ENCODE measurements at places on chromosomes 6 and 20.

- DNase-seq, result no peak
Observed at GRCh38 chr20:50729901-50730764, 1.2 kb upstream of the PARD6B start.

DNA sequence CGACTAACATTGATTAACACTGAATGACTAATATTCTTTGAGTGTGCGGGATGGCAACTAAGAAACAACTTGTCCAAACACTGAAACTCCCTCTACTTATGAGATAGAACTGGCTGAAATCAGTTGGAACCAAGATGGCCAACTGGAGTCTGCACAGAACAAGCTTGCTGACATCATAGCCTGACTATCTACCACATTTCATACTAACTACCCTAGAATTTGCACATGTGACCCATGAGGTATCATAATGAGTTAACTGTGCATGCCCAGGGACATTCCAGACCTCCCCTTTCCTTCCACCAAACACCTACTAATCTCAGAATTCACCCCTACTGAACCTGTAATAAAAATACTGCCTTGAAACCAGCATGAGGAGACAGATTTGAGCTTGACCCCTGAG is 43.2 kb downstream of the PHIP start:
- DNase-seq, result no peak

DNA sequence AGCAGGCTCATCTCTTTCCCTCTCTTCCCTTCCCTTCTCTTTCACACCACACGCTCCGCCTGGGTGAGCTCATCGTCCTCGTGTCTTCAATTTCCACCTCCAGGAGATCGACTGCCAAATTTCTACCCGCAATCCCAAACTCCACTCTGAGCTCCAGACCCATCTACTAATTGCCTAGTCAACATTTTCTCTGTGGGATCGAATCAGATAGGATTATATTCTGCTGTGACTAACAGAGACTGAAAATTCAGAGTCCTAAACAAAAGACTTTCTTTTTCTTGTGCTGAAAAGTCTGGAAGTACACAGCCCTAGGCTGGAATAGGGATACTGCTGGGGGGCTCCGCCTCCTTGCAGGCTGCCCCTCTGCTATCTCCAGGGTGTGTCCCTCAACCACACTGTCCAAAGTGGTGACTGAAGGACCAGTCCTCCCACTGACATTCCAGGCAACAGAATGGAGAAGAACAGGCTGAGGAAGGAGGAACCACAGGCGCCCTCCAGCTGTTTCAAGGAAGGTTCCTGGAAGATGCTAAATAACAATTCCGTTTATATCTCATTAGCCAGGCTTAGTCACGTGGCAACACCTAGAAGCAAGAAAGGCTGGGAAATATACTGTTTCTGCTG is 5.0 kb upstream of the HSPA12B start:
- no peak for DNase-seq

DNA sequence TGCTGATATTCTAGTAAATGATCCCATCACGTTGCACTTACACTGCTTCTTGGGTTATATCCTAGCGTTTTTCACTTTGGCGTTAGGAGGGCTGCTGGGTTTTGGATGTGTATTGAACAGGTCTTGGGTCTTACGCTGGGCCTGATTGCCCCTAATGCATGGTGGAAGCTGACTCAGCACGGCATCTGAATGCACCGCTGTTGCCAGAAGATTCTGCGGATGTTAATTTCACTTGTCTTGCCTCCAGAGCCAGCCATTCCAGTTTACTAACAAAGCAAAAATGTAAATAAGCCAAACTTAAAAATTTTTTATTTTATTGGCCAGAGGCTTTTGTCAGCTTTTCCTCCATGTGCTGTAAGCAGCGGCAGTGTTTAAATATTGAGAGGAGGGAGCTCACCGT is 233.5 kb downstream of the TMEM242 start:
- DNase-seq, result no peak

DNA sequence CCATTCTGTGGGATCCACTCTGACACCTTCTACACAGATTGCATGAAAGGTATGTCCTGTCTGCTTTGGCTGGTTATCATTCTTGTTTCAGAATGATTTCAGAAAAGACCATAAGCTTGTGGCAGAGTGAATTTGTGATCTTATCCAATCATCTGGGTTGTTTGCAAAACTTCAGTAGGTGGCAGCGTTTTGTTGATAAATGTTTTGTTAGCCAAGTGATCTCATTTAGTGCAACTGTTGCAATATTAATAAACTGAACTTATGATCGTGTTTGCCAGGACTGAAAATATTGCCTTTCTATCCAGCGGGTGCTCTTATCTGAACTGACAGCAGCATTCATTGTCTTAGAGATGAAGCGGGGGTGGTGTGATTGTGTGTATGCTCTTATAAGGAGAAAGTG is 613.2 kb upstream of the NOX3 start:
- no peak for DNase-seq

GRCh38 chr20:53914781-53915445 is 155.5 kb downstream of the BCAS1 start:
- DNase-seq, result no peak

GRCh38 chr6:116385459-116385802 is 14.7 kb downstream of the DSE start:
- DNase-seq, result no peak

DNA sequence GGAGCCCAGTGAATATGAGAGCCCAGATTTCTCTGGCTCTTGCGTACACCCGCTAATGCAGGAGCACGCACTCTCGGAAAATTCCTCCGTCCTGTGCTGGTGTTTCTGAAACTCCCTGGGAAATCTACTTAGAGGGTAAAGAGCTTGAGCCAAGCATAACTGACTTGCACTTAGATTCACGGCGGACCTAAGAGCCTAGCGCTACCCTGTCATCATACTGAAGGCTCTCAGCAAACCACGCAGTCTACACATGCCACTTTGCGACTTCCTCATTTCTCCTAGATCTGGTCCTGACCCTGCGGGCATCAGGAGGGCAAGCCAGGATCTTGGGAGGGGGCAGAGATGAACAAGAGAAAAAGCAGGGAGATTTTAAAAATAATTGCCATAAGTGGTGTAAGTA is 324.7 kb downstream of the CD83 start:
- DNase-seq, result no peak

DNA sequence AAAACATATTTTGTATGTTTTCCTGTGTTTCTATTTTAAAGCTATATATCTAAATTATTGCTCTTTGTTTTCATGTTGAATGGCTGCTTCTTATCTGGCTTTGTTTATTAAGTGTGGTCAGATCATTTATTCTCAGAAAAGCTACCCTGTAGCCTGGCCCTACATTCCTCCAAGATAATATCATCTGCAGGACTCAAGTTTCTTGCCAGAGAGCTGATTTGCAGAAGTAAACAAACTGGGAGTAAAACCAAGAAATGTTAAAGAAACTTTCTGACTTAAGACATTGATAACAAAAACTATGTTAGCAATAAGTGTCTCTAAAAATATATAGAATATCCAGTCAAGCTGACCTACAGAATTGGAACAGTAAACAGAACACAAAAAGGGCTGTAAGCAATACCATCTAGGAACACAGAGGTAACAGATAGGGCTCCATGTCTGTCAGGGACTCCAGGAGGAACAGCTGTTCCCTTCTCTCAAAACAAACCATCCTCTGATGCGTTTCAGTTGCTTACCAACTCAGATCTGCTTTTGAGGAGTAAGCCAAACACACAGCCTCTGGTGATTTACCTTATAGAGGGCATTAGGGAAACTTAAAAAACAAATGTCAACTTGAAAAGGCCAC is 17.5 kb upstream of the CEP85L start:
- no peak for DNase-seq

GRCh38 chr6:91782802-91783201 is 1195.9 kb upstream of the MAP3K7 start:
- DNase-seq, result no peak

DNA sequence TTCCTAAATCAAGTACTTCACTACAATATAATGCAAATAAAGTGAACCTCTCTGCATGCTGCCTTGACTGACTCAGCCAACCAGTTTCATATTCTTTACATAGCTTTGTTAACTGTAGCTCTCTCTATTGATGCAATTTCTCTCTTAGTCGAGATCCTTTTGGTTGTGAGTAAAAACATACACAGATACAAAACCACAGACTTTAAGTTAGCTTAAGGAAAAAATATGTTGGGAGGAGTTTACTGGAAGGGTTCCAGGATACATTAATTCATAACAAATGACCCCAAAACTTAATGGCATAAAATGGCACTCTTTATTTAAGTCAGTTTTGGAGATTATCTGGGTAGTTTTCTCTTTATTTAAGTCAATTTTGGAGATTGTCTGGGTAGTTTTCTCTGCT is 15.7 kb downstream of the HTR1E start:
- DNase-seq, result no peak

- DNase-seq, result no peak
Observed at GRCh38 chr6:72704979-72705378, 83.1 kb downstream of the KCNQ5 start.

- no peak for DNase-seq
Observed at GRCh38 chr20:32975698-32976674, 28.2 kb downstream of the SUN5 start.

- DNase-seq, result no peak
Observed at GRCh38 chr6:108030211-108030610, 44.3 kb downstream of the OSTM1 start.

DNA sequence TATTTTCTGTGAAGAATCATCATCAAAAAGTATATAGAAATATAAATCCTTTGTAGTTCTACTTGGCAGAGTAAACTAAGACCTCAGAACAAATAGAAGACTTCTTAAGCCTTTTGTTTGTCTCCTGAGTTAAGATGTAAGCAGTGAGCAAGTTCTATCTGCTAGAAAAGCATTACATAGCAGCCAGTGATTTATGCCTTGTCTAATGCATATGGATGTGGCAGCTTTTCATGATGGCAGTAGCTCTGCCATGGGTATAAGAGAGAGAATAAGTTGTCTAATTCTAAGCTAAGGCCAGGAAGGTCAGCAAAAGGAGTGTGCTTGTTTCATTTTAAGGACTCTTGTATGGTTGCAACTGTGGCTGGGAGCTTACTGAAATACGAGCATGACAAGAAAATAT is 920.2 kb downstream of the GRIK2 start:
- no peak for DNase-seq

DNA sequence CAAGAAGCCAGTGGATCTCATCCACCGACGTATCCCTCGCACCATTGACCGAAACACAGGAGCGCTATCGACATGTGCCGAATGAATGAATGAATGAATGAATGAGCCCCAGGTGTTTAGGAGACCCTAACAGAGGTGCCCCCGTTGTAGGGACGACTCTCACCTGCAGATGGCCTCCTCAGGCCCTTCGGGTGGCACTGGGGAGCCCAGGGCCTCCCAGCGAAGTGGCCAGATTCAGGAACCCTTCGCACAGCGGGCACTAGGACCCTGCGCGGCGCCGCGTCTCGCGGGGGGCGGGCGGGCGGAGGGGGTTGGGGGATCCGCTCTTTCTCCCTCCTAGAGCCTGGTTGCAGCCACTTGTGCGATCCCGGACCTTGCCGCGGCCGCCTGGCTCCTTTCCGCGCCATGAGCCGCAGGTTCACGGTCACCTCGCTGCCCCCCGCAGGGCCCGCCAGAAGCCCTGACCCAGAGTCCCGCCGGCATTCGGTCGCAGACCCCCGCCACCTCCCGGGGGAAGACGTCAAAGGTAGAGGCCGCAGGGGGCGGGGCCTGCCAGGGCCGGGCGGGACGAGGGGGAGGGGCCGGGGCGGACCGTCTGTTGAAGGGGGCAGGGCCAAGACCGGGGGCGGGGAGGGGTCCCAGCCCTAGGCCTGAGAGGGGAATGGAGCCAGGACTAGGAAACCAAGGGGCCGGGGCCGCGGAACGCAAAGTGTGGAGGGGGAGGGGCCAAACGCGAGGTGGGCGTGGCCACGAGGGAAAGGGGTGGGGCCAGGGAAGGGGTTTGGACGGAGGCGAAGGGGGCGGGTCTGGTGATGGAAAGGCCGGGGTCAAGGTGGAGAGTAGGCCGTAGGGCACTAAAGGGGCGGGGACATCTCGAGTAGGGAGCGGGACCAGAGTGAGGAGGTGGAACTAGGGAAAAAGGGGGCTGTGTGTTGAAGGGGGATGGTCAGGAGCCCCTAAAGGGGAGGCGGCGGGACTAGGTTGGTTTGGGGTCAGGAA is 7.4 kb upstream of the SLC12A5 start:
- no peak for DNase-seq

GRCh38 chr20:32978009-32978335 is 26.3 kb downstream of the SUN5 start:
- no peak for DNase-seq

DNA sequence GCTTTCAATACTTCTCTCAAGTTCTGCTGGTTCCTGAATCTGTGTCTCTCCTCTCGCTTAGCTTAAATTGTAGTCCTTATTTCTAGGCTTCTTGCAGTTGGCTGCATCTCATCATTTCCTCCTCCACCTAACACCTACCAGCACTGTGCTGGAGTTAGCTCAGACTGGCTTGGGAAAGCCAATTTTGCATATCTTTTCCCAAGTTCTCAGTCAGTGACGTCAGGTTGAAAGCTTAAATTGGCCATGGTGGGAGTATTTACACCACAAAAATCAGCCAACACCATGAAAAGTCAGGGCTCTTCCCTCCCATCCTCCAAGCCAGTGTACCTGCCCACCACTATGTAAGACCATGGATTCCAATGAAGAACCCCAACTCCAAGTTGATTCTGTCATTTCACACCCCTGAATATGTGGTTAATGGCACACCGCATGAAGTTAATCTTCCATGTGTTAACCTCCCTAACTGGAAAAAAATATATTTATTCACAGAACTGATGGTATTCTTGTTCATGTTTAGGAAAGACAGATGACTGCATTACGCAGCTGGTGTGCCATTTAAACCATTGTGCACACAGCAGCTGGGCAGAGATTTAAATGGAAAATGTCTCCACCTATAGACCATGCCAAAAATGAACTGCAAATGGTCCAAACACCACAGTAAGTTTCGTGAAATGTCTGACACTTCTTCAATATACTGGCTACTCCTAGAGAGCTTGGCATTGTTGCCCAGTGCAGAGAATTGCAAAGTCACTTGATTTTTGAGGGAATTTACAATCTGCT is 274.1 kb upstream of the MAP3K7 start:
- DNase-seq, result no peak

DNA sequence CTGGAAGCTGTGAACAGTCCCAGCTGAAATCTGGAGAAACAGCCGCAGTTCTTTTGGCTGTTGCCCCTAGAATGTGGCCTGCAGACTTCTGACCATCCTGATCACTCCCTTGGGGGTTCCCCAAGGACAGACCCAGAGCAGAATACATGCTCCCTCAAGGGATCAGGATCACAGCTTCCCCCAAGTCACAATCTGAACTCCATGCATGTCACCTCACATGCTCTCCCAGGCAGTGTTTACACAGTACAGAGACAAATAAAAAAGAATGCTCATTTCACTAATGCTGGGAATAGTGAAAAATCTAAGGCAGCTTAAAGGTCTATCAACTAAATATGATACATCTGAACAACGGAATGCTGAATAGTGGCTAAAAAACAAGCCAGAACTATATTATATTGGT is 20.5 kb downstream of the SPAG4 start:
- no peak for DNase-seq

DNA sequence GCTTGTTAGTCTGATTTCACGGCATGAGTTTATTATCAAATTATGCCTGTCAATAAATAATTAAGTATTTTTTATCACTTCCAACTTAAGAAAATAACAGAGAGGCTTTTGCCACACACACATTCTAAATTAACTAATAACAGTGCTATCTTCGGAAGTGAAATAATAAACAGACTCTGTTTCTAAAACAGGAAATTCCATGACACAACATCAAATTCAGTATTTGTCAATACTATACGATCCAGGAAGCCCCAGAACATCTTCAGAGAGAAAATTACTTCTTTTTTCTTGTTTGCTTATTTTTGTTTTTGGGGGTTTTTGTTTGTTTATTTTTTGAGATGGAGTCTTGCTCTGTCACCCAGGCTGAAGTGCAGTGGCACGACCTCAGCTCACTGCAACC is 150.7 kb upstream of the PRDM1 start:
- DNase-seq, result no peak
